Natural killer cell (primary cell): ENCODE measurements at places on chromosomes 2 and 18.
A peak's percentile ranks its signal among the peaks of the same experiment; 100 is the strongest.

DNA sequence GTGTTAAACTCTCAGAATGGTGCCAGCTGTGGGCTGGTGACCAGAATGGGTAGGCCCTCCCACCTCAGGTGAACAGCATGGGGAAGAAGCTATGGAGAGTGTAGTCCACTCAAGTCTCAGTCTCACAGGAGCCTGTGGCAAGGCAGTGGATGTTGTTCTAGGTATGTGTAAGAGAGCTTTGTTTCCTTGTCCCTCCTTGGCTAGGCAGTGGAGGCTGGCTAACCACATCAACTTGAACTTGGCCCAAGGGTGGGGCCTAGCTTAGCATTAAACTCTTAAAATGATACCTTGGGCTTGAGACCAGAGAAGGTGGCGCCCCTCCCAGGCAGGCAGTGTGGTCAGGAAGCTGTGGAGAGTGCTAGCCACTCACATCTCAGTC, 53.2 kb upstream of the SLC4A10 start:
- DNase-seq, result no peak

- DNase-seq, result peak; percentile 4
Observed at GRCh38 chr2:143802871-143803650, 673.8 kb downstream of the ARHGAP15 start.

GRCh38 chr2:238638100-238638981, 209.5 kb upstream of the TWIST2 start:
- DNase-seq, result no peak

GRCh38 chr2:123165616-123166015, 859.5 kb upstream of the CNTNAP5 start:
- DNase-seq, result no peak

GRCh38 chr2:133865141-133865540, 296.9 kb upstream of the NCKAP5 start:
- DNase-seq, result no peak

- DNase-seq, result no peak
Observed at GRCh38 chr2:166044853-166045483, 82.9 kb downstream of the SCN1A start.

DNA sequence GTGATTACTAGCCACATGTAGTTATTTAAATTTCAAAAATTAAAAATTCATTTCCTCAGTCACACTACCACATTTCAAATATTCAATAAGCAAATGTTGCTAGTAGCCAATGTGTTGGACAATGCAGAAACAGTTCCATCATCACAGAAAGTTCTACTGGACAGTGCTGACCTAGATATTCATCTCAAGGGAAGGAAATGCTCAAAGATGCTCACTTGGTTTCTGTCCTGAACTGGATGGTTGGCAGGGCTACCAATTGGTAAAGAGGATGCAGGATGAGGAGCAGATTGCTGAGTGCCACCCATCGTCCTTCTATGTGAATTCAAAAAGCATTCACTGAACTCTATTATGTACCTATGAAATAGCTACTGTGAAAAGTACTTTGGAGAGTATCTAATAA, 6.0 kb upstream of the UBXN2A start:
- no peak for DNase-seq

DNA sequence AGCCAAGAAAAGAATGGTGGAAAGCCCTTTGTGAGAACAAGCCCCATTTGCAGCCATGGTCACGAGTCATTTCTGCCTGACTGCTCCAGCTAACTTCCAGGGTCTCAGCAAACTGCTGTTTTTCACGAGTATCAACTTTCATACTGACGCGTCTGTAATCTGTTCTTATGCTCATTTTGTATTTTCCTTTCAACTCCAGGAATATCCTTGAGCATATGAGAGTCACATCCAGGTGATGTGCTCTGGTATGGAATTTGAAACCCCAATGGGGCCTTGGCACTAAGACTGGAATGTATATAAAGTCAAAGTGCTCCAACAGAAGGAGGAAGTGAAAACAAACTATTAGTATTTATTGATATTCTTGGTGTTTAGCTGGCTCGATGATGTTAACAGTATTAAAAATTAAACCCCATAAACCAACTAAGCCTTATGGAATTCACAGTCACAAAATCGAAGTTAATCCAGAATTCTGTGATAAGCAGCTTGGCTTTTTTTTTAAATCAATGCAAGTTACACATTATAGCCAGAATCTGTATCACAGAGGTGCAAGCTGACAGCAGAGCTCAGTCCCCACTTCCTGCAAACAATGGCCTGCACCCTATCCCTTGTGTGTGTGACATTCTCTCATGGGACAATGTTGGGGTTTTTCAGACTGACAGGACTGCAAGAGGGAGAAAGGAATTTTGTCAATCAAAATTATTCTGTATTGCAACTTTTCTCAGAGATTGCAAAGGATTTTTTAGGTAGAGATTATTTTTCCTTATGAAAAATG, 26.1 kb downstream of the SLC14A1 start:
- no peak for DNase-seq

- no peak for DNase-seq
Observed at GRCh38 chr18:27143580-27144287, 41.4 kb downstream of the CHST9 start.

DNA sequence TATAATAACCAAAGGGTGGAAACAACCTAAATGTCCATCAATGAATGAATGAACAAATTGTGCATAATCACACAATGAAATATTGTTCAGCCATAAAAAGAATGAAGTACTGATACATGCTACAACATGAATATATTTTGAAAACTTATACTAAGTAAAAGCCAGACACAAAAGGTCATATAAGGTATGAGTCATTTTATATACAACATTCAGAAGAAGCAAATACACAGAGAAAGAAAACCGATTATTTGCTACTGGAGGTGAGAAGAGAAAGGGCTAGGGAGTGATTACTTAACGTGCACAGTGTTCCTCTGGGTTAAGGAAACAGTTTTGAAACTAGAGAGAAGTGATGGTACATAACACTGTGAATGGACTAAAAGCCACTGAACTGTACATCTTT, 105.3 kb downstream of the GORASP2 start:
- DNase-seq, result no peak

DNA sequence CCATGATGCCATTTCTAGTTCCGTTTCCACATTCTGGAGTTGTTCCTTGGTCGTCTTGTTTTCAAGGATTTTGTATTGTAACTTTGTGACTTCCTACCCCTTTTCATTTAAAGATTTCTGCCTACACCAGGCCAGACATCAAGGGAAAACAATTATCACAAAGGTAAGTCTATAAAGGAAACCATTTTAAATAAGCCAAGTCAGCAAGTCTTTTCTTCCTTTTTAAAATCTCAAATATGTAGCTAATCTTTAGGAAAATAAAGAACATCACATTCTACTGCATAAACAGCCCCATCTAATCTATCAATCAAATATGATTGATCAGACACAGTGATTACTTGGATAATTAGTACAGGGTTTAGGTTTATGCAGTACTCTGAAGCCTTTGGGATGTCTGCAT, 35.8 kb upstream of the INSIG2 start:
- DNase-seq, result no peak

- DNase-seq, result peak; percentile 70
Observed at GRCh38 chr2:111897924-111898702, at the start of gene MERTK. Gene MERTK, plus strand, starts transcription at chr2:111898607. Its CDS starts 129 bp downstream, at chr2:111898736.

GRCh38 chr2:64931246-64932115, 57.7 kb upstream of the SLC1A4 start:
- DNase-seq, result no peak

GRCh38 chr2:18445433-18446320, 114.8 kb downstream of the RDH14 start:
- DNase-seq, result no peak

DNA sequence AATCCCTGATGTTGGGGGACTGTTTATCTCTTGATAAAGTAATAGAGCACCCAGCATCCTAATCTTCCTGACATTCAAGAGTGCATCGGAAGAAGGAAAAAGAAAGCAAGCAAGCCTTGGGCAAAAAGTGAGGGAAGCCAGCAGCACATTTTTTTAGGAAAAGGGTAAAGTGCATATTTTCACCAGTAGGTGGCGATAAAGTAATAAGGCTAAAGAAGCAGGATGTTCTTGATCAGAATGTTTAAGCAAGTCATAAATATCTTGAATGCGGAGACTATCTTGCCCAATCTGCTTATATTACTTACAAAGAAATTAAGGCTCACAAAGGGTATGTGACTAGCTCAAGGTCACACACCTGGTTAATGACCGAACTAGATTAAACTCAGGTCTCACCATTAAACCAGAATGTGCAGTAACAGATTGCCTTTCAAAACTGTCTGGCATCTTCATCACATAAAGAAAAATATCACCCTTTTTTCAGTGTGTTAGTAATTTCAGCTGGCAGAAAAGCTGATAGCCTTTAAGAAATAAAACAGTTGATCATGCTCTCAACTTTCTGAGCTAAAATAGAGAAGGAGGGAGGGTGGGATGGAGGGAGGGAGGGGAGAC, 83.8 kb downstream of the VIT start:
- peak; percentile 67 for DNase-seq

DNA sequence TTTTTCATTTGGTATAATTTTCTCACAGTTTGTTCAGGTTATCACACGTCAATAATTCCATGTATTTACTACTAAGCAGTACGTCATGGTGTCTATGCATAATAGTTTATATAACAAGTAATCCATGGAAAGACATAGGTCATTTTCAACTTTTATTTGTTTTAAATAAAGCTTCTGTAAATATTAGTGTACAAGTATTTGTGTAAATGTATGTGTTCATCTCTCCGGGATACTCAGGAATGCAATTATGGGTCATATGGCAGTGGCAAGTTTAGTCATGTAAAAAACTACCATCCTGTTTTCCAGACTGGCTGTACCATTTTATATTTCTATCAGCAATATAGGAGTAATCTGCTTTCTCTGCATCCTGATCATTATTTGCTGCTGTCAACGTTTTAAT, 231.1 kb upstream of the ZNF804A start:
- no peak for DNase-seq

DNA sequence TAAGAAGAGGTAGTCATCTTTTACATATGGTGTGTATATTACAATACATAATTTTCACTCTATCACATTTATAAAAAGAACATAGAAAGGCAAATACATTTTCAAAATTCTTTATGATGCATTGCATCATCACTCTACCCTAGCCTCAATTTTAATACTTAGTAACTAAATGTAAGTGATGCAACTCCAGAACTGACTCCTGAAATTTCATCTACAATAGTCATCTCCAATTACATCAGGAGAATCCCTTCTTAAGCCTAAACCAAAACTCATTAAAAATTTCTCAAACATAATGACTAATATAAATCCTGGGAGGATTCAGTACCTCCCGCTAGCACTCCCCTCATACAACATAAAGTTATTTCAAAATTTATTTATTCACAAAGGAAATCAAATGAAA, 15.9 kb downstream of the TMX3 start:
- no peak for DNase-seq

GRCh38 chr2:188668017-188668680, 306.0 kb upstream of the COL3A1 start:
- DNase-seq, result no peak

- DNase-seq, result no peak
Observed at GRCh38 chr2:104856973-104857261, 3.0 kb downstream of the POU3F3 start.

DNA sequence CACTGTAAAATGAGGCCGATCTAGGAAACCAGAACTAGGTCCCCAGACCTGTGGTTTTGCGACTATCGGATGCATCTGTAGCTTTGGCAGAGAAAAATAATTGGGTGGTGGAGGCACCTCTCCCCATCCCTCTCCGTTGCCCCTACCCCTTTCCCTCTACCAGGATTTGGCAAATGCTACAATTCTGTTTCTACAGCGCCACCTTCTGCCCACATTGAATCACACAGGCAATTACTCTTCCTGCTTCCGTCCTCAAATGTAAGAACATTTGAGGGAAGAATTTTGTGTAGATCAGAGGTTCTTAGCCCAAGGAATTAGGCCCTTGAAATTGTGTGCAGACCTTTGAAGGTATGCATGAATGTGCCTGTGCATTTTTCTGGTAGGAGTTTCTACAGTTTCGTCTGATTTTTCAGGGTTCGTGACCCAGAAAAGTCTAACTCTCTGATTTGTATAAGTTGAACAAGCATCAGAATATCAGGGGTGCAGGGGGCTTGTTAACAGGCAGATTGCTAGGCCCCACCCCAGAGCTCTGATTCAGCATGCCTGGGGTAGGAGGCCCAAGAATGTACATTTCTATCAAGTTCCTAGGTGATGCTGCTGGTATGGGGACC, 11.2 kb downstream of the ATP6V1B1 start:
- DNase-seq, result peak; percentile 29

- no peak for DNase-seq
Observed at GRCh38 chr2:218020966-218021535, 18.3 kb upstream of the TNS1 start.

DNA sequence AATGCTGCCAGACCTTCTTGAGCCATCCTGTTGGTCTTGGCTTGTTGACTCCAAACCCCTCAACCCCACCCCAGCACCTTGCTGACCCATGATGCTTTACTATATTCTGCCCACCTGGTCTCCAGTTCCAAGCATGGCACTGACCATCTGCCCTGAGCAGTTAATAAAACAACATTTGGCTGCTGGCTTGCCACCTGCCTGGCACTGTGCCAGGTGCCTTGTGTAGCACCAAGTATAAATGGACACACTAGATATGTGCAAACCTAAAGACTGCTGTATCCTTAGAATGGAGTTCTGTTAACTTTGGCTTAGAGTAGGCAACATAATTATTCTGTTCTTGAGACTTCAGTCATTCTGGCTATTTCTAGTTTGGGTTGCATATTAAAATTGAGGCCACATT, 91.4 kb downstream of the ACSL3 start:
- no peak for DNase-seq

- DNase-seq, result no peak
Observed at GRCh38 chr2:31004257-31004656, 134.0 kb downstream of the GALNT14 start.

- no peak for DNase-seq
Observed at GRCh38 chr2:159136391-159136790, 150.1 kb downstream of the WDSUB1 start.

DNA sequence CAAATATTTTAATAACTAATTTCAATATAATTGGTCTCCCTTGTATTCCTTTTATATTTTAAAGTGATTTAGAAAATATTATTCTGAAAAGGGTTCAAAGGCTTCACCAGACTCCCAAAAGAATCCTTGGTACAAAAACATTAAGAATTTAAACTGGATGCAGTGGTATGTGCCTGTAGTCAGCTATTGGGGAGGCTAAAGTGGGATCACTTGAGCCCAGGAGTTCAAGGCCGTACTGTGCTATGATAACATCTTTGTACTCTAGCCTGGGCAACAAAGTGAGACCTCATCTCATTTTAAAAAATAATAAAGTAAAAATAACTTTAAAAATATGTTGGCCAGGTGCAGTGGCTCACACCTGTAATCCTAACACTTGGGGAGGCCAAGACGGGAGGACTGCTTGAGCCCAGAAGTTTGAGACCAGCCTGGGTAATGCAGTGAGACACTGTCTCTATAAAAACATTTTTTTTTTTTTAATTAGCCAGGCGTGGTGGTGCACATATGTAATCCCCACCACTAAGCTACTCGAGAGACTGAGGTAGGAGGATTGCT, 14.7 kb downstream of the NCL start:
- no peak for DNase-seq

DNA sequence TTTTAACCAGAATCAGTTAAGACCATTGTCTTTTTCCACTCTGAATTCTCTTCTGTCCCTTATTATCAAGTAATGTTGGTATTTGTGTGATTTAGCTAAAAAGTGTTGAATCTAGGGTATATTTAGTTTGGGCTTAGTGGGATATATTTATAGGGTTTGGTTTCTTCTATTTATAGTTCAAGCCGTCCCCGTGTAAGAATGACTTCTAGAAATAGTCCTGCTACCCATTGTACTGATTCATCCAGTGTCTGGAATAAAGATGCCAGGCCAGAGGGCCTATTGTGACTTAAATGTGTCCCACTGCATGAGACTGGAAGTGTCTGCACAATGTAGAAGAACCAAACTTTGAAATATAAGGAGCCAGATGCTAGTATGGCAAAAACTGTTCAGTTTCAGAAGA, 364.8 kb downstream of the TNS1 start:
- no peak for DNase-seq

GRCh38 chr2:105912081-105912480, 167.4 kb downstream of the NCK2 start:
- no peak for DNase-seq
